ENCODE measurements at places on chromosomes 16 and 17. TPM values are rescaled to one million over a fixed set of nuclear protein-coding genes. Genes with fewer than 3 reads are reported as not detected.

DNA sequence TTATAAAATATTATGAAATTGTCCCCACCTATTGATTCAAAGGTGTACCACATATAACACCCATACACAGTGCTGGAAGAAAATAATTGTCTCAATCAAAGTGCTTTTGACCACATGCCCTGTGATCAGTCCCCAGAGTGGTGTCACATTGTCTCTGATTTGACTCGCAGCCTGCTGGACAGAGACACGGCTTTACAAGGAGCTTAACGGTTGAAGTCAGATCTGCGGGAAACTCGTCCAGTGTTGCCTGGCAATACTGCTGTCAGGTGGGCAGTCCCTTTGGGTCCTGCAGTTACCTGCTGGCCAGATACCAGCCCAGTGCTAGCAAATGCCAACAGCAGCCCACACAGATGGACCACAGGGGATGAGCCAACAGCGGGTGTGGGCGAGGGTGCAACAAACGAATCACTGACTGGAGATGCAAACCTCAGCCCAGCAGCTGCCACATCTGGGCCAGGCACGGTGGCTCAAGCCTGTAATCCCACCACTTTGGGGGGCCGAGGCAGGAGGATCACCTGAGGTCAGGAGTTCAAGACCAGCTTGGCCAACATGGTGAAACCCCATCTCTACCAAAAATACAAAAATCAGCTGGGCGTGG lies 26.2 kb upstream of the SSTR2 start:
- no peak for DNase-seq

DNA sequence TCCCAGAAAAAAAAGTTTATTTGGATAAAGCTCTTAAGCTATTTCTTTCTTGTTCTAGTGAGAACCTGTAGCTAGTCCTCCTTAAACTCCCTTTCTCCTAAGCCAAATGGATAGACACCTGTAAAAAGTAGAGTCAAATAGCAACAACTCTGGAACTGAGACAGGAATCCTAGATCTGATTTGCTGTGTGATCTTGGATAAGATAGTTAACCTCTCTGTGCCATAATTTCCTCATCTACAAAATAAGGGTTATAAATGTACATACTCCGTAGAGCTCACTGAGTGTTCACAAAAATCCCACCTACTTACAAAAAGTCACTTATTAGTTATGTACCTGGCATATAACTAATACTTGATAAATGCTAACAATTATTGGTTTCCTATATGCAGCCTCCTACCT lies 270.3 kb downstream of the ABCC12 start:
- no peak for DNase-seq

WNT9B gene
- 8.5 TPM for polyA plus RNA-seq

DNA sequence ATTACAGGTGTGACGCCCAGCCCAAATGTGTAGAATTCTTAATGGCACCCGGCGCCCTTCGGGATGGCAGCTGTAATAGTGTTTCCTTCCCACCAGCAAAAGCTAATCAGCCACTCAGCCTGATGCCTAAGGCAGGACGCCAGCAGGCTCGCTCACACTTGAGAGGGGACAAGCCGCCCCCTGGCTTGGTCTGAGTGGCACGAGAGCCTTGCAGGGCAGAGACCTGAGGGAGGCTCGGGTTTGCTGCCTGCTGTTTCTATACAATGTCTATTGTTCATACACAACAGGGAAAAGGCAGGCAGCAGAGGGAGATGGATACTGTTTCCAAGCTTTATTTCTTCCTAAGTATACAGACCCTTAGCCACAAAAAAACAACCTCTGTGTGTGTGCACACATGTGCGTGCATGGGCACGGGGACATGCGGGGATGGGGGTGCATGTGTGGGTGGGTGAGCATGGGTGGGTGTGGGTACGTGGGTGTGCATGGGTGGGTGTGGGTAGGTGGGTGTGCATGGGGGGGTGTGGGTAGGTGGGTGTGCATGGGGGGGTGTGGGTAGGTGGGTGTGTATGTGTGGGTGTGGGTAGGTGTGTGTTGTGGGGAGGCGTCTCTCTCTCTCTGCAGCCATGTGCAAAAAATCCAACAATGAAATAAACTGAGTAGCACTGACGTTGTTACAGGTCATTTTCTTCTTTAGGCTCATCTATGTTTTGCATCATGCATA lies 10.0 kb downstream of the SLC38A8 start:
- DNase-seq = no peak

DNA sequence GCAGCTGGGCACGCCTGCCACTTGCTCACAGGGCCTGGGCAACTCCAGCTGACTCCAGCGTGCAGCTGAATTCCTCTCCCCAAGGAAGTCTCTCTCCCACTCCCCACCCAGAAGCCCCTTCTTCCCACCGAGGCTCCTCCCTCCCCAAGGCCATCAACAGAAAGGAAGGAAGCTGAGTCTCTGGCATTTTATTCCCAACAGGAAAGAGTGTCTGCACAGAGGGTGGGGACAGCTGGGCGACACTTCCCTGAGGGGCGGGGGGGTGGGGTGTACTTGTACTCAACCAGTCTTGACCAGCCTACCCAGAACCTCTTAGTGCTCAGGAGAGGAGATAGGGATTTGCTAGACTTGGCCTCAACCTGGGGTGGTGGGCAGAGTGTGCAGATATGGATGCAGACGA lies at the start of gene EXOC3L1:
Gene EXOC3L1, minus strand, starts transcription at position 96 of the 400 bp plus-strand sequence. CDS start 460 bp downstream, outside the sequence.
- no peak for DNase-seq

DNA sequence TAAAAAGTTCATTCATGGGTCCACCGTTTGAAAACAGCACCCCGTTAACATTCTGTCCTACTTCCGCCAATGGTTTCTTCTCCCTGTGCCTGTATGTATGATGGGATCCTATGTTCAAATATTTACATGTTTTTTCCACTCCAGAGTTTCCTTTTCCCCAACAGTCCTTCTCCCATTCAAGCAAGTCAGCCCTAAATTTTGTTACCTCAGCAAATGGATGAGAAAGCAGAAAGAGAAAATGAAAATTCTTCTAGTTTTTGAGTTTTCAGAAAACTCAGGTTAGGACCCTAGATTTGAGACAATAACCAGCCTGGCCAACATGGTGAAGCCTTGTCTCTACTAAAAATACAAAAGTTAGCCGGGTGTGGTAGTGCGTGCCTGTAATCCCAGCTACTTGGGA lies 3.5 kb upstream of the ERN2 start:
- DNase-seq = no peak

DNA sequence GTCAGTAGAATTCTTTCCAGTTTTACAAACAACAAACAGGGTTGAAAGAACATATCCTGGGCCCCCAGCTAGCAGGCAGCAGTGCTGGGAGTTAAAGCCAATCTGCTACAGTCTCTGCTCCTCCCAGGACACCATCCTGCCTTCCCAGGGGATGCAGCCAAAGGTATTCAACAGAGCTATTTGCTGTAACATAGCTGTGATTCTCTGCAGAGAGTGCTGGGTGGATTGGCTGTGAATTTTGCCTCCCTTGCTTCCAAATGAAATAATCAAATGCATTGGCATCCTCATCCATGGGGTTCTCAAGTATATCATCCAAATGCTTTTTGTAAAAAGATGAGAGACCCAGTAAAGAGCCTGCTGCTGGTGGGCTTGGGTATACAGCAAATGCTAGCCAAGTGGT lies 124.3 kb downstream of the NPIPB5 start:
- DNase-seq = no peak
